ENCODE measurements at places on chromosomes 6 and 20.

- DNase-seq: no peak
These were observed 22.6 kb downstream of the TRERF1 start for GRCh38 chr6:42429042-42429585.

- no peak for DNase-seq
These were observed 182.2 kb downstream of the AKAP7 start for GRCh38 chr6:131317516-131317915.

DNA sequence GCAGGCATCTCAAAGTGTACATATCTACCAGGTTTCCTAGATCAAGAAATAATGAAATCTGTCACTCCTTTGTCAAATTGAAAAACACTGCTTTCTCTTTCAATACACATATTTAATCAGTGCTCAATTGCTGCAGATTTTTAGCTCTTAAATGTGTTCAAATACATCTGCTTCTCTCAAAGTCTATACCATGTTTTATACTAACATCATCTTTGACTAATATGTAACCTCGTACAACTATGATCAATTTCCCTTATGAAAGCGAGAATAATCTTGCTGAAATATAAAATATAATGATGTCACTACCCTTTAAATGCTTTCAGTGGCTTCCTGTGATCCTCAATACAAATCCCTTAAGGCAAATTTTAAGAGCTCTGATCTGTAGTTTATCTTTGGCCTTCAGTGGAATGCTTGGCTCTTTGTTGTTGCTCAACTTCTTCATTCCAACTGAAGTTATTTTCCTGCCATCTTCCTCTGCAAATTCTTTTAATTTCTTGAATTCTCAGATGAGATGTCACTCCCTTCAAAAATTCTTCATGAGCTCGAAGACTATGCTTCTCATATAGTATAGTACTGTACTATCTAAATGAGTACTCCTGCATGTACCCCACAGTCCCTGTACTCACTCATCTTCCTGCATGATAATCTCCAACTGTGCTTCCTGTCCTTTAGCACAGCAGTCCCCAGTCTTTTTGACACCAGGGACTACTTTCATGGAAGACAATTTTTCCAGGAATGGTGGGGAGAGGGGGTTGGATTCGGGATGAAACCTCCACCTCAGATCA, 545.1 kb upstream of the GJE1 start:
- no peak for DNase-seq

DNA sequence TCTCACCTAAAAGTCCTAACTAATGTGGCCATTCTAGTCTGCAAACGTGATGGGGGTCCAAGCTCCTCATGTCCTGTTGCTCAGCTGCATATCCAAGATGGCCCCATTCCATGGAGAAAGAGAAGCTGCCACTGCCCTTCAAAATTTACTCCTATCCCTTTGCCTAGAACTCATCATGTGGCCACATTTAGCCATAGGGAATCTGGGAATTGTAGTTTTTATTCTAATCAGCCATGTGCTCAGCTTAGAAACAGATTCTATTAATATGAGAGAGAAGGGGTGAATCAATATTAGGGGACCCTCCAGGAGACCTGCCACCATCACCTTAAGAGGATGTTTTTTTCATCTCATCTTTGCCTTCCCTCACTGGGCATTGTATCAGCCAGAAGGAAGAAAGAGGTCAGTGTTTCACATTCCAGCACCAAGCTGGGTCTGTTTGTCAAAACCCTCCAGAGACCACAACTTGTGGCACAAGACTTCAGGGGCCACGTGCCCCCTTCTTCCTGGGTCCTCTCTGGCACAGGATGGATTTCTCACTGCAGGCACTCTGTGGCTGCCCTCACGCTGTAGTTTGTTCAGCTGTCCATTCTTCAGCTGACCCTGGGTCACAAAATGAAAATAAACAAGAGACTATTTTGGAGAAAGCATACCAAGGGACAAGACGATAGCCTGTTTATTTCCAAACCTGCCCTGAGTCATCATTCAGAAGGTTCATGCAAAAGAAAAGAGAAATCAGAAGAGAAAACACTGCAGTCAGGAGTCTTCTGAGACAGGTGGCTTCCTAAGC, 172.0 kb downstream of the EYA2 start:
- DNase-seq: no peak

DNA sequence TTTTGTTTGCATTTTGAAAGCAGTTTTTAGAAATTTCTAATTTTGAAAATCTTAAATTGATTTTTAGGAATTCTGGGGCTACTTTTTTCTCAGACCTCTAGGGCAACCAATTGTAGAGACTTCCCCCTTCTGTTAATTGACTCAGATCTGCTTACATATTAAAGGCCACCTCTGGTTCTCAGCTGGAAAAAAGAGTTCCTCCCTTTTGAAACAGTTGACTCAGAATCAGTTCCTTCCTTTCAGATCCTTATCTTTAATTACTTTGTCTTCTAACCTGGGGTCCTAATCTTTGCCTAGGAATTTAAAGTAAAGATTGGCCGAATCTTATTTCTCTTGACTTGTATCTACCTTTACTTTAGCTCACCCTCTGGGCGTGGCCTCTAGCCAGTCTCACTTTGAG, 146.8 kb downstream of the LAMA2 start:
- DNase-seq: no peak

DNA sequence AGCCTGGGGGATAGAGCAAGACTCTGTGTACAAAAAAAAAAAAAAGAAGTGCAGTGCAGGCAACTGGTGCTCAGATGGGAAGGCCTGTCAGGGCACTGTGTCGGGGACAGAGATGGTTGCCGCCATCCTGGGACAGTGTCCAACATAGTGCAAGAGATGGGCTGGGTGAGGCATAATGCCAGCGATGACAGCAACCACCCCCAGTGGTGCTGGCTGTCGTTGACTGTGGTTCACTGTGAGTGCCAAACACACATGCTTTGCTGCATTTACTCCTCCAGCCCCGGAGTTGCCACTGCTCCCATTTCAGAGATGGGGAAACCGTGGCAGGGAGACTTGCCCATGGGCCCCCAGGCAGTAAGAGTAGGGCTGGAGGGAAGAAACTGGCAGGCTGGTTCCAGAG, 5.2 kb upstream of the C20orf203 start:
- DNase-seq: no peak

- no peak for DNase-seq
These were observed 238.6 kb upstream of the PREP start for GRCh38 chr6:105641504-105641903.

GRCh38 chr6:5524110-5524509, 262.8 kb downstream of the FARS2 start:
- no peak for DNase-seq

DNA sequence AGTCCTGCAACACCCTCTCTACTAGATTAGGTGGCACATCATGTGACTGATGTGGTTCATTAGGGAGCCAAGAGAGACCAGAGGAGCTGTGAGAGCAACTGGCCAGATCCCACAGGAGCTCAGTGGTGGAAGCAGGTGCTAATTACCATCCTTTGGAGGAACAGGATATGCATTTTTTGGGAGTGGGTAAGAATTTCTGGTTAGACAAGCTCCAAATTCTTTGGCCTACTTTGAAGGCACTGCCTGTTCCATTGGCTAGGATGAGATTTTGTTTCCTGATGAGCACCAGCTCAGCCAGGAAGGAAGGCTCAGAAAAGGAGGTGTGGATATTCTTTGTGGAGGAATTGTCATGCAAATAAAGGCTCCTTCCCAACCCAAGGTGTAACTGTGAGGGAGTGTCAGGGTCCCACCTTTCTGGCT, 130.3 kb upstream of the BMP2 start:
- no peak for DNase-seq

- no peak for DNase-seq
These were observed 1459.9 kb downstream of the GRIK2 start for GRCh38 chr6:102853249-102853955.

- DNase-seq: no peak
These were observed 16.6 kb downstream of the B4GALT5 start for GRCh38 chr20:49697071-49697470.

DNA sequence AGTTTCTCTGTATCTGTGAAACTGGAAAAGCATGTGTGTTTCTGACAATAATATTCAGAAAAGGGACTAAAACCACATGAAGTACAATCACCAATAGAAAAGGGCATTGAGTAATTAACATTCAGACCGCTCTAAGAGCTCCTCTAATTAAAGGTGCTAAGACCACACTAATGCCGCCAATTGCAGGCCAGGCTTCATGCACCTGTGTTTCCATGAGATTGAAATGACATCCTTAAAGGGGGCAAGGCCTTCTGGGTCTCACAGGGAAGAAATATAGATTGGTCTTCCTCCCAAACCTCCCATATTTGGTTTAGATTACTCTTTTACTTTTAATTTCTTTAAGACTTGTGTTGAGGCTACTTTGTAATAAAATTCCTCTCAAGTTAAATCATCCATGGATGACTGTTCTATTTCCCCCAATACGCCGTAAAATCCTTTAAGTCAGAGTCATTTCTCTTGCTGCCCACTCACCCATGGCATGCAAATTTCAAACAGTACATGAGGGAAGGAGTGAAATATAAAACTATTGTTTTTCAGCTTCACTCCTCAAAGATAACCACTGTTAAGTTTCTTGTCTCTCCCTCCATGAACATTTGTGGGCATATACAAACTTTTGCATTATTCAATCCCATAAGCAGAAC, 110.6 kb downstream of the UBE3D start:
- DNase-seq: no peak

- DNase-seq: no peak
These were observed 7.2 kb downstream of the MYLIP start for GRCh38 chr6:16136091-16136490.

DNA sequence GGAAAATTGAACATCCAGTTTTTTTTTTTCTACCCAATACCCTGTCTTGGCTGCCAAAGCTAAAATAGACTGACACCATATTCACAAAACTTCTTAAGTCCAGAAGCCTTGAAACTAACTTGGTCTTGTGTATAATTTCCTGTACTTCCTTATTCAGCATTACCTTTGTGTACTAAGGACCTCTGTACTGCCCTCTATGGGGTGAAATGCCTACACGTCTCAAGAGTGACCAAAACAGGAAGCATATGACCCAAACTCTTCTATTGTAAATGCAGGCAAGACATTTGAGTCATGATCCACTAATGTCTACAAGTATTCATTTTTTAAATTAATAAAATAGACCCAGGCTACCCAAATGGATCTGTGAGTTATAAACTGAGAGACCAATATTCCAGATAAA, 50.4 kb downstream of the HMGCLL1 start:
- no peak for DNase-seq

GRCh38 chr6:41653691-41654090, 15.4 kb downstream of the MDFI start:
- no peak for DNase-seq

GRCh38 chr6:114997813-114998292, 655.0 kb upstream of the HS3ST5 start:
- DNase-seq: no peak

Data from activated CD4-positive, alpha-beta T cell treated with anti-CD3 and anti-CD28 coated beads, Interleukin-2, amount 50 U/mL, for 24 hours (primary cell).